Stimulated activated naive CD4-positive, alpha-beta T cell treated with Interleukin-2 at 50 U/mL for 16 hours (primary cell): ENCODE measurements at places on chromosomes 7 and 10.

- DNase-seq, result no peak
Observed at GRCh38 chr10:101903827-101904550, 60.4 kb upstream of the KCNIP2 start.

- DNase-seq, result no peak
Observed at GRCh38 chr7:36155811-36156361, 2.8 kb downstream of the EEPD1 start.

DNA sequence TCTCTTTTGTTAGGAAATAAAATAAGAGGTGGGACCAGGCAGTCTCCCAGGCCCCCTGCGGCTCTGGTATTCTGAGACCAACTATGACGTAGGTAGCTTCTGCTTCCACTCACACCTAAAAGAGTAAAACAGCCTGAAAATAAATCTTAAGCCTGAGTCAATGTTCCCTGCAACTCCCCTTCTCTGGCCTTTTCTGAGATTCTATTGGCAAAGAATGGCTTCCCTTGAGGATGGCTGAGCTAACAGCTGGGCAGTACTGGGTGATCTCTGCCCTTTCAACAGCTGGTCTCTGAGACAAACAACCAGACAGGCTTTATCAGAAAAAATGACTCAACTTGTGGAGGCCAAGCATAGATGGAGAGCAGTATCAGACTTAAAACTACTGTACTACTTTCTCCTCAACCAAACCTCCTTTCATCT, 58.7 kb downstream of the CREB3L2 start:
- DNase-seq, result no peak

GRCh38 chr10:43120929-43121314, 17.3 kb upstream of the CSGALNACT2 start:
- DNase-seq, result peak; percentile 34

DNA sequence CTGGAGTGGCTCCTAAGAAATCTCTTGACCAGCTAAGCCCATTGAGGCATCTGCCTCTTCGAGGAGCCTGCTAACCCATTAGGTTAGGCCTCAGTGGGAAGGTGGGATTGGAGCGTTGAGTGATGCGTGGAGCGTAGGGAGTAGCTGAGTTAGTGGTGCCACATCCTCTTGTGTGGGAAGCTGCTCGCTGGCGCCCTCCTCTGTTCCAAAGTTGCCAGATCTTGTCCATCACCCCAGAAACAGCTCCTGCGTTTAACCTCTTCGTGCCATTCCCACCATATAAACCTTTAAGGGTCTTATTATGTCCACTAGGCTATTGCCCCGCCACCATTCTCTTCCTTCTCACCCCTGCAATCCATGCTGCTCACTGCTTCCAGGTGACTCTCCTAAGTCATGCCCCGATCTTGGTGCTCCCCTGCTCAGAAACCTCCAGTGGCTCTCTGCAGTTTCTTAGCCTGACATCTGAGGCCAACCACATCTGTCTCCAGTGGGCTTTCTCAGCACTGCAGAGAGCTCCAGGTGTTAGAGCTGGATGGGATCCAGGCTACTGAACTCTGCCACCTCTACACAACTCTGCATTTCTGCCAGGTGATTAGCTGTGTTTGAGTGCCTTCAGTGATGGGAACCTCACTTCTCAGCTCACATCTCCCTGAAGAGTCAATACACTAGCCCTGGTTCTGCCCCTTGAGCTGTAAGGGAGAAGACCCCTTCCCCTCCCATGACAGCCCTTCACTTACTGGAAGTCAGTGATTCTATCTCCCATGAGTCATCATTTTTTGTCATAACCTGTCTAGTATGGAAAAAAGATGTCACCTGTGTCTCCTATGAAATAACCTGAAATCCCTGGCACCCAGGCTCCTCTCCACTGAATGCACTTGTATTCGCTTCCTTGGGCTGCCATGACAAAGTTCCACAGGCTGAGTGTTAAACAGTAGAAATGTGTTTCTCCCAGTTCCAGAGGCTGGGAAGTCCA, 65.0 kb upstream of the FGFR2 start:
- DNase-seq, result no peak

DNA sequence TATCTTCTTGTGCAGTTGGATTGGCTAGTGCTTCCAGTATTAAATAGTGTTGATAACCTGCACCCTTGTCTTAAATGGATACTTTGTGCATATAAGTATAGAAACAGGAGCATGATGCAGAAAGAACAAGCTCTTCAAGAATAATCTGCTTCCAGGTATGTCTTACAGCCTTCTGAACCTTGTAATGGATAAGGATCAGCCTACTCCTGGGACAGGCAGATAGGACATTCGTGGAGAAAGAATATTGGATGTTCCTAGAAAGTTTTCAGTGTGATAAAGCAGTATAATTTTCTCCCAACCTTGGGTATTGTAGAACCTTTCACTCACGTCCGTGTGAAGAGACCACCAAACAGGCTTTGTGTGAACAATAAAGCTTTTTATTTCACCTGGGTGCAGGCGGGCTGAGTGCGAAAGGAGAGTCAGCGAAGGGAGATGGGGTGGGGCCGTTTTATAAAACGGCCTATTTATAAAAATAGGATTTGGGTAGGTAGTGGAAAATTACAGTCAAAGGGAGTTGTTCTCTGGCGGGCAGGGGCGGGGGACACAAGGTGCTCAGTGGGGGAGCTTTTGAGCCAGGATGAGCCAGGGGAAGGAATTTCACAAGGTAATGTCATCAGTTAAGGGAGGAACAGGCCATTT, 27.2 kb downstream of the C1GALT1 start:
- DNase-seq, result no peak

GRCh38 chr10:124717911-124718741, 26.1 kb downstream of the FAM53B start:
- peak; percentile 86 for DNase-seq

- no peak for DNase-seq
Observed at GRCh38 chr7:28155964-28156363, 24.6 kb downstream of the JAZF1 start.

- no peak for DNase-seq
Observed at GRCh38 chr7:84191842-84192241, 2.7 kb downstream of the SEMA3A start.

GRCh38 chr10:70186571-70186970, 16.3 kb upstream of the SAR1A start:
- DNase-seq, result no peak

GRCh38 chr10:106224676-106225075, 939.8 kb downstream of the SORCS1 start:
- DNase-seq, result no peak

GRCh38 chr10:132510174-132510611, 27.4 kb upstream of the INPP5A start:
- no peak for DNase-seq

DNA sequence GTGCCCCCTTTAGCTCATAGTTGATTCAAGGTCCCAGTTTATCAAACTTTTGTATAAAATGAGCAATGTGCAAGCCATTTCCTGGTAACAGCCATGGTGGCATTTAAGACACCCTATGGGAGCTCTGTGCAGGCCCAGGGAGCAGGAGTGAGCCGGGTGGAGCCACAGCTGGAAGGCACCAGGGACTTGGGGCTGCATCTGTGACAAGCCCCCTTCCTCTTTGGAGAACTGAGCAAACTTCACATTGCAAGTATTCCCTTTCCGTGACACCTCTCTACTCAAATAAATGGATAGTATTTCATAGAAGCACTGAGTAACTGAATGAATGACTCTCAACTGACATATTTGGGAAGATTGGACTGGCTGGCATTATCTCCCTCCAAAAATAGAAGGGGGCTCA, 558.7 kb upstream of the FOXK1 start:
- no peak for DNase-seq

GRCh38 chr7:31186202-31186601, 134.1 kb downstream of the ADCYAP1R1 start:
- no peak for DNase-seq

- DNase-seq, result no peak
Observed at GRCh38 chr7:158728911-158729645, 24.5 kb upstream of the NCAPG2 start.

DNA sequence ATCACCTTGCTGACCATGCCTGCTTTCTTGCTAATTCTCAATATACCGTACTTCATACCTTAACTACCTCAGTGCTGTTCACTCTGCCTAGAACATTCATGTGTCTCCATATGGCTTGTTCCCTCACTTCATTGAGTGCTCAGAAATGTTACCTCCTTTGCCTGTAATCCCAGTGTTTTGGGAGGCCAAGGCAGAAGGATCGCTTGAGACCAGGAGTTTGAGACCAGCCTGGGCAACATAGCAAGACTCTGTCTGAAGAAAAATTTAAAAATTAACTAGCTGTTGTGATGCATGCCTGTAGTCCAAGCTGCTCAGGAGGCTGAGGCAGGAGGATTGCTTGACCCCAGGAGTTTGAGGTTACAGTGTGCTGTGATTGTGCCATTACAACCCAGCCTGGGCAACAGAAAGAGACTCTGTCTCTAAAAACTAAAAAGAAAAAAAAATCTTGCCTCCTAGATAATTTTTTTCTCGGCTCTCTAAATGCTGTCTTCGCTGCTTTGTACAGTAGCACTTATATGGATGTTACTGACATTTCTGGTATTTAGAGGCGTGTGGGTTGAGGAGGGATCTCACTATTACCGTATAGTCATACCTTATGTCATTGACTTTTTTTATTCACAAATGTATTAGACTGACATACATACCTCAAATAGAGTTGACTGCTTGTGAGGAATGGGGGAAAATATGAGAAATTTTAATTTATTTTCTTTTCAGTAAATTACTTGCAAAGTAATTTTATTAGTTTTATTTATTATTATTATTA, 63.7 kb downstream of the LCOR start:
- no peak for DNase-seq

- DNase-seq, result no peak
Observed at GRCh38 chr7:105268056-105268455, 120.7 kb downstream of the SRPK2 start.

DNA sequence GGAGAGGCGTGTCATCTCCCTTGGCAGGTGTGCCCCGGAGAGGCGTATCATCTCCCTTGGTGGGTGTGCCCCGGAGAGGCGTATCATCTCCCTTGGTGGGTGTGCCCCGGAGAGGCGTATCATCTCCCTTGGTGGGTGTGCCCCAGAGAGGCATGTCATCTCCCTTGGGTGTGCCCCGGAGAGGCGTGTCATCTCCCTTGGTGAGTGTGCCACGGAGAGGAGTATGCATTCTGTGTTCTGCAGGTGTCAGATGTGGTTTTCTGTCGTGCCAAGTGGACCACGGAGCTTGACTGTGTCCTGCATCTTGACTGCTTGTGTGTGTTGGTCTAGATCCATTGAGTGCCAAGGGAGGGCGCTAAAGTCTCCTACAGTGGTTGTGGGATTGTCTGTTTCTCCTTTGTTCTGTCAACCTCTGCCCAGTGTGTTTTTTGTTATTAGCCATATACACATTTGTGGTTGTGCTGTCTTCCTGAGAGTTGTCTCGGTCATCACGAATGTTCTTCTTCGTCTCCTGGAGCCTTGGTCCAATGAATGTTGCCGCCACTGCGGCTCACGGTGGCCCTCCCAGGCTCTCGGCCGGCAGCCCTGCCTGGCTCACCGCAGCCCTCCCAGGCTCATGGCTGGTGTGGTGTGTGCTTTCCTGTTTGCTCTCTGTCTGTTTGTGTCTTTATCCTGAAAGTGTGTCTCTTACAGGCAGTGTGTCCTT, 96.8 kb downstream of the INPP5A start:
- no peak for DNase-seq

- no peak for DNase-seq
Observed at GRCh38 chr7:151396328-151396970, 13.4 kb downstream of the WDR86 start.

DNA sequence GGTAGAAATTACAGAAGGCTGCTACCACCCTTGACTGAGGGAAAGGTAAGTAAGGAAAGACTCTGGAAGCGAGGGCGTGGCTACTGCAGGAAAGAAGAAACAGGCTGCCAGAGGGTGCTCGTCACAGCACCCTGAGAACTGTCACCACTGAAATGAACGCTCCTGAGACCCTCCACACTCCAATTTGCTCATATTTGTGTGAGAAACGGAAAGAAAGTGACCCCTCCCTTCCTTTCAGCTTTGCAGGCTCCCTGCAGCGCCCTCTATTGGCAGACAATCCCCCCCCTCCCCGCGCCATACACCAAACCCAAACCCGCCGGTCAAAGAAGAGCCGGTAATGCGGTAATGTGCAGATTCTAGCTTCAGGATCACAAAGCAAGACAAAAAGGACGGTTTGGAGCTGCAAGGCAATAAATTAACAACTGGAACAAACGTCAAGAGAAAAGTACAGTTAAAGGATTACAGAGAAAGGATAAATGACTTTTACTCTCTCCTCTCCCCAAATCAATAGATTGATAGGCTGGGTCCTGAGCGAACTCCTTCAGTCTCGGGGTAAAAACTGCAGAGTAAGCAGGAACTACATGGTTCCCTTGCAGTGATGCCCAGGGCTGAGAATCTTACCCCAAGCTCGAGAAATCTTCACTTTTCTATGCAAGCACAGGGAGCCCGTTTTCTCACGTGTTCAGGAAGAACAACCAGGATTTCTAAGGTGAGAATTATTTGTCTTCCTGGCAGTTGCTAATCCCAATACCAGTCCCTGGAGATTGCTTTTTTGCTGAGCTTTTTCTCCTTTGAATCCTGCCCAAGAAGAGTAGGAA, 47.6 kb downstream of the STEAP1B start:
- no peak for DNase-seq

GRCh38 chr7:141014125-141014523, 628 bp downstream of the MRPS33 start:
- DNase-seq, result no peak

GRCh38 chr7:19663816-19664462, 44.9 kb downstream of the POLR1F start:
- no peak for DNase-seq

GRCh38 chr10:132193907-132194552, 7.3 kb downstream of the DPYSL4 start:
- DNase-seq, result no peak

DNA sequence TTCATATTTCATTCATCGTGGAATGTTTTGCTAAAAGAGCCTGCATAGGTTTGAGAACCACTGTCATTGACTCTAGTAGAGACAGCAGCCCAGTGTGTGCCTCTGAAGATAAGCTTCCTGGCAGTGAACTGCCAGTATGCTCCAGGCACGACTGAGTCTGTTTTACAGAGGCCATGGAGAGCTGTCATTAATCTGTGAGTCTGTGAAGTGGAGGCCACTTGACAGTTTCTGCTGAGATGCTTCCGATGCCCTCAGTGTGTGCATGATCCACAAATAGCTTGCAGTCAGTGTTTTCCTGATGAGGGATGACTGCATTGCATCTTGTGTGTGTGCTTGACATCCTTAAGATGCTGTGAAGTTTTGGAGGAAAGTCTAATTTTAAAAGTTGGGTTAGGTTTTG, 162.2 kb downstream of the PFKFB3 start:
- no peak for DNase-seq

DNA sequence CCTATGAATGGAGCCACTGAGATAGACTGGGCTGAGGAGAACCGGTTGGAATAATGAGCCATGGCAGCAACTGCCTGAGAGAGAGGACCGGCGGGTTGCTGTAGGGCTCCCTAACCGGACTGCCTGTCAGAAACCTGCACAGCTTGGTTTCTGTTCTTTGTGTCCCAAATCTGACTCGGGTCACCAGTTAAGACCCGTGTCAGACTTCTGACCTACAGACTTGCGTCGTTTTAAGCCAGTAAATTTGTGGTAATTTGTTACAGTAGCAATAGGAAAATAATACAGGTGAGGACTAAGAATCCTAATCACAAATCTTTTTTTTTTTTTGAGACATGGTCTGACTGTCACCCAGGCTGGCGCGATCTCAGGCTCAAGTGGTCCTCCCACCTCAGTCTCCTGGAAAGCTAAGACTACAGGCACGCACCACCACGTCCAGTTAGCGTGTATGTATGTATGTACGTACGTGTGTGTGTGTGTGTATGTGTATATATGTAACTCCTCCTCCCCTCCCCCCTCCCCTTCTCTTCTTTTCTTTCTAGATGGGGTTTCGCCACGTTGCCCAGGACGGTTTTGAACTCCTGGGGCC, 672 bp upstream of the DDX56 start:
- no peak for DNase-seq
